Cerebellar cortex (tissue), 1 donor: ENCODE measurements at places on chromosomes 16 and 17.
A peak's percentile ranks its signal among the peaks of the same experiment; 100 is the strongest.

GRCh38 chr17:68221786-68222185, 26.1 kb upstream of the AMZ2 start:
- DNase-seq, result no peak

- no peak for DNase-seq
Measured at GRCh38 chr17:57264776-57265175, 8.5 kb downstream of the MSI2 start.

- peak; percentile 24 for DNase-seq
Measured at GRCh38 chr16:46884513-46885293, 541 bp downstream of the GPT2 start.

- DNase-seq, result no peak
Measured at GRCh38 chr17:48704361-48705248, 17.7 kb downstream of the PRAC1 start.

- DNase-seq, result no peak
Measured at GRCh38 chr16:84209989-84210388, 19.0 kb downstream of the ADAD2 start.

DNA sequence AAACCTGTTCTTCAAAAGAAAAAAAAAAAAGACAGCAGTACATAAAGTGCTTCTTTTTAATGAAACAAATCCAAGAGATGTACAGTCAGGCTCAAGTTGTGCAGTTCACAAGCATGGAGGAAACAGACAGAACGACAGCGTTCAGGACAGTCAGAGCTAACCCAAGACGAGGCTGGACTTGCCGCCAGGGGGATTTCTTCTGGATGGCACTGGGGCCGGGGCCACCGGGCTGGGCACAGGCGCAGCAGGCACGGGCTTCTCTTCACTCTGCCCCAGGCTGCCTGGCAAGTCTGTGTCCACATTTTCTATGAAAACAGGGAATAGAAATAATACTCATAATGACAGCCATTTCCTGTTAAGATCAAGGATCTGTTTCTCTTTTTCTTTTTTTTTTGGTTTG, 4.4 kb upstream of the NT5C start:
- DNase-seq, result no peak

DNA sequence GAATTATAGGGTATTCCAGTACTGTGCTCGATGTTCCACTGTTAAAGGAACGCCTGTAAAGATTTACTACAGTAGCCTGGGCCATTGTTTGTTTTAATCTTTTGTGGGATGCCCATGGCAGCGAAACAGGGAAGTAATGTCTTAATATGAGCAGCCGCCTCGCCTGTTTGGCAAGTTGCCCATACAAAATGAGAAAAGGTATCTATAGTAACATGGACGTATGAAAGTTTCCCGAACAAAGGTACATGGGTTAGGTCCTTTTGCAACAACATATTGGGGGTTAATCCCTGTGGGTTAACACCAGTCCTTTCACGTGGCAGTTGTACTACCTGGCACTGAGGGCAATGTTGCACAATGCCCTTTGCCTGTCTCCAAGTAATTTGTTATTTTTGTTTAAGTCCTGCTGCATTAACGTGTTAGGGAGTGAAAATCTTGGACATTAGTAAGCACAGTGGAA, 21.1 kb upstream of the TMC5 start:
- DNase-seq, result no peak

DNA sequence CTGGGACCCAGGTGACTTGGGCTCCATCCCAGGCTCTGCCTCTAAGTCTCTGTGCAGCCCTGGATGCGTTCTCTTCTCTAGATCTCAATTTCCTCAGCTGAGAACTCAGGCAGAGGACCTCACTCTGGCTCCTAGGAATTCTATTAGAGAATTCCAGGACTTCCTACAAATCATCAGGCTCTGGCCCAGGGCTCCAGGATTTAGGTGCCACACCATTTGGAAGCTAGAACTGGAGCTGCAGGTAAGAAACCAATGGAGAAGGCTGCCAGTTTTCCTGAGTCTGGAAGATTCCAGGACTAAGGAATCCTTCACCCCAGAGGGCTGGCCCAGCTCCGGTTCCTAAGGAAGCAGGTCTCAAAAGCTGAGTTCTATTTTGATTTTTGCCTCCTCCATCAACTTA, 189.8 kb upstream of the CDH5 start:
- DNase-seq, result no peak

- DNase-seq, result no peak
Measured at GRCh38 chr16:61862221-61863155, 173.8 kb downstream of the CDH8 start.

DNA sequence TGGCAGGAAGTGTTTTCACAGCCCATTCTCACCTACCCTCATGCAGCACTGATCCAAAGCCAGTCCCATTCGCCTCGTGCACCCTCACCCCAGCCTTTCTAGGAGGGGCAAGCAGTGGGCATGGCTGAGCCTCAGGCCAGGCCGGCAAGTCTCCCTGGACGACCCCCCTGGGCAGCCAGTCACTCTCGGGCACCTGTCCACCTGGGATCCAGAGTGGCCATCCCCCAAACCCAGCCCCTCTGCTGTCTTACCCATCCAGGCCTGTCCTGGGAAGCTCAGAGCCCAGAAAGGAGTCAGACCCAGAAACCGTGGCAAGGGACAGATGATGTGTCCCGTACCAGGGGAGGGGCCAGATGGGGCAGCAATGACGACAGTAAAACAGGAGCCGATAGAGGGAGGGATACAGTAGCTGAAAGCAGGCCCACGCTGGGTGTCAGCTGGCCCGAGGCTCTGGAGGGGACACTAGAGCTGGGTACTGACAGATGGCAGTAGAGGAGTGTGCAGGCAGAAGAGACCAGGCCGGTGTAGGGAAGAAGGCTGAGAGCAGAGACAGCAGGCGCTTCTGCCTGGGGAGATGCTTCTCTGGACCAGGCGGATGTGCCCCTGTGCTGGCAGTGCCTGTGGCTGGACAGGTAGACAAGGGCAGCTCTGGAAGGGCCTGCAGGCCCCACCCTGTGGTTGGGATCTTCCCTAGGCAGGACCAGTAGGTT, 5.8 kb downstream of the CMTM3 start:
- DNase-seq, result peak; percentile 59

- DNase-seq, result no peak
Measured at GRCh38 chr16:81702506-81702905, 76.6 kb upstream of the PLCG2 start.

DNA sequence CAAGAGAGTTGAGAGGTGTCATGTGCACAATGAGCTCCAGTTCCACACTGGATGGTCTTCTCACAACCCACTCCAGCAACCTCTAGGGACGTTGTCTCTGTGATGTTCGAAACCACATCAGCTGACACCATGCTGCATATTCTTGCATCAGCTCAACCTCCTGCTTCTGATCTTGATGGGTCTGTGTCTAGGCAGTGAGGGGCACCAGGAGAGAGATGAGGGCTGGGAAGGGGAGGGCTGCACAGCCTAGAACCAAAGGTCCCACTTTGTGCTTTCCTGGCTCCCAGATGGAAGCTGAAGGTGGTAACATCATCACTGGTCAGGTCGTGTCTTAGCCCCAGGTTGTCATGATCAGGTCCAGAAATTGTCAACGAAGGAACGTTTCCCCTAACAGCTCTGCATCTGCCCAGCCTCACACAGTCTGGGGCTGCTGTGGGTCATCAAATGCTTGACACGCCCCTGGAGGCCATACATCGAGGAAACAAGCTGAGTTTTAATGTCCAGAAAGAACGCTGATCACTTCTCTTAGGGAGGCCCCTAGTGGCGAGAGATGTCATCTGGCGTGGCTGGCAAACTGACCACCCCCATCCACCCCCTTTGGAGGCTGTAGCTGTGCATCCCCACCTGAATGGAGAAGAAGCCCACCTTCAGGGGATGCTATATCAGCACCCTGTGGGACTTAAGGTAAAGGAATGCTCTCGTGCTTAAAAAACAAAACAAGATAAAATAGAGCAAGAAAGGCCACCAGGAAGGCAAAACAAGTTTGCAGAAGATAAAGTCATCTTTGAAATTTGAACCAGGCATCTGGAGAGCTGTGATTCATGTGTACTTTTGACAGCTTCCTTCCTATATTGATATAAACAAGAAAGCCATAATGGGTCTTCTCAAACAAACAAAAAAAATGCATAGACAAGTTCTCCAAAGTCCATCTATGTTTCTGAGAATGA, 58.3 kb downstream of the WIPI1 start:
- DNase-seq, result peak; percentile 66

DNA sequence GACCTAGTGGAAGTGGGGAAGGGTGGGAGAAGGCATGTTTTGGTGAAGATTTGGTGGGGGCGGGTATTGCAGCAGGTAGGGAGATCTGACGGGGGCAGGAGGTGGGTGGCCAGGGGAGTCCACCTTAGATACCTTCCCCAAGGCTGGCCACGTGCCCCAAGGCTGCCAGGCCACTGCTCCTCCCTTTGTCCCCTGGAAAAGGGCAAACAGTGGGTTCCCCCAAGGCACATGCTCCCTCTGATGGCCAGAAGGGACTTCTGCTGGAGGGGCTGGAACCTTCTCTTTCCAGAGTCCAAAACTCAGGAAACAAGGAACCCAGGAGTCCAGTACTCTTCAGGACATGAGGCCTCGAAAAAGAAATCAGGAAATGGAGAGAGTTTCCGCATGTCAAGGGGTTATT, 6.2 kb upstream of the PSMD3 start:
- DNase-seq, result no peak

DNA sequence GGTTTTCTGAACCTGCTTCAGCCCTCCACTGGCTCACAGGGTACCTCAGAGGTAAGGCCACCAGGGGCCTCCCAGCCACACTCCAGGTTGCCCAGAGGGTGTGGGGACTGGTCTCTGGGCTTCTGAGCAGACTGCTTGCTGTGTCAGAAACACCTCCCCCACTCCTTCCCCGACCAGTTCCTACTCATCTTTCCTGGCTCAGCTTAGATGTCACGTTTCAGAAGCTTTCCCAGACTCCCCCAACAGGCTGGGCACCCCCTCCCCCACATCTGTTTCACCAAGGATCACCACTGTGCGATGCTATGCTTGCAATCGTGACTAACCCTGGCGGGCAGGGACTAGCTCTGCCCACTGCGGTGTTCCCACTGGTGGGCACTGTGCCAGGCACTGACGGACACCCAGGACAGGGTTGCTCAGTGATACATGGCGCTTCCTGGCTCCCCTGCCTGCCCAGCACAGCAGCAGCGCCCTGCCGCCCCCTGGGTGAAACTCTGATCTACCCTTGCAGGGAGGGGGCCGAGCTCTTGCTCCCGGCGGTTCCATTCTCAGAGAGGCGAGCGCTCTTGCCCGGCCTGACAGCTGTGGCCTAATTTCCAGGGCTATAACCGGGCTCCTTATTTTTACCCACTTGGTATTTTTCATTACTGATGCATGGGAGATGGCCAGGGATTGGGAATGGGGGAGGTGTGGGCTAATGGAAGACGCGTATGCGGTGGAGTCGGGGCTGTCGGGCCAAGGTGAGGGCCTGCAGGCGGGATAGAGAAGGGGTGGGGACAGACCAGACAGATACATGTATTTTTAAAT, 29.4 kb upstream of the MTSS2 start:
- peak; percentile 89 for DNase-seq

- DNase-seq, result no peak
Measured at GRCh38 chr16:49696414-49697101, 159.4 kb downstream of the ZNF423 start.

- DNase-seq, result peak; percentile 49
Measured at GRCh38 chr17:66200685-66201092, 8.8 kb upstream of the CEP112 start.

DNA sequence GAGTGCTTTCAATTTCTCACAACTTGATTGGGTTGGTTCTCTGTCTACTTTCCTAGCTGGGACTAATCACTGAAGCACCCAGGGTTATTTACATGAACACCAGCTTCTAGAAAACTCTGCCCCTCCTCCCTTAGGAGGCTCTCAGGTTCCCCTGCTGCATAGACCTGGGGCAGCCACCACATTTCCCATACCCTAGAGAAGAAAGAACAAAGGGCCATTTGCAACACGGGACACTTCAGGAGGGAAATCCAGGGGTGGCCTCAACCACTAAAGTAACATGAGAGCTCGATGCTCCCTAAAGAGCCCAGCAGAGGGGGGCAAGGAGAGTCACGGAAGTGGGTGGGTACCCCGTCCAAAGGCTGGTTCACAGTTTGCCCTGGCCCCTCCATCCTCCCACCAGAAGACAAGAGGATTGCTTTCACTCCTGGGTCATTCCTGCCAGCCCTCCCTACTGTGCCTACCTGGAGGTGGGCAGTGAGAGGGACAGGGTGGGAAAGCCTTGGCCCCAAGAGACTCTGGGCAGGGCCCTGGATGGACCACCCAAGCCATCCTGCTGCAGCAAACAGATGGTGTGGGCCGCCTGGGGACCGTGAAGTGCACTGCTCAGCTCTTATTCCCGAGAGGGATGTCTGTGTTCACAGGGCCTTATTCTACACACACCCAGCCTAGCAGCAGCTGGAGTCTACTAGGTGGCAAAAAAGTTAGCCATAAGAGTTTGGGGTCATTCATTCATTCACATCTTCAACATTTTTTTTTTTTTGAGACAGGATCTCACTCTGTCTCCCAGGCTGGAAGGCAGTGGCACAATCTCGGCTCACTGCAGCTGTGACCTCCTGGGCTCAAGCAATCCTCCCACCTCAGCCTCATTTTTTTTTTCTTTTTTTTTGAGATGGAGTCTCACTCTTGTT, 392.1 kb downstream of the SOX9 start:
- no peak for DNase-seq

DNA sequence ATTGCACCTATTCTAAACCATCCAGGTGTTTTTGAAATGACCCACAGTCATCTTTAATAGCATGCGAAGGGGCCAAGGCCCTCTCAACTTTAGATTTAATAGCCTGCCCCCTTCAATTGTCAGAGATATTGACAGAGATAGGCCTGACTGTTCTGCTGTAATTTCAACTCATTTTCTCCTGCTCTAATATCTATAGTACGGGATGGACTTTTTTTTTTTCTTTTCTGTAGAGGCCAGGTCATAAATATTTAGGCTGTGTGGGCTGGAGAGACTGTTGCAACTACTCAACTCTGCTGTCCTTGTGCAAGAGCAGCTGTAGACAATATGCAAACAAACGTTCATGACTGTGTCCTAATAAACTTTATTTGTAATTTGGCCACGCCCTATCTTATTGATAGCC, 24.7 kb upstream of the KRT20 start:
- DNase-seq, result no peak

DNA sequence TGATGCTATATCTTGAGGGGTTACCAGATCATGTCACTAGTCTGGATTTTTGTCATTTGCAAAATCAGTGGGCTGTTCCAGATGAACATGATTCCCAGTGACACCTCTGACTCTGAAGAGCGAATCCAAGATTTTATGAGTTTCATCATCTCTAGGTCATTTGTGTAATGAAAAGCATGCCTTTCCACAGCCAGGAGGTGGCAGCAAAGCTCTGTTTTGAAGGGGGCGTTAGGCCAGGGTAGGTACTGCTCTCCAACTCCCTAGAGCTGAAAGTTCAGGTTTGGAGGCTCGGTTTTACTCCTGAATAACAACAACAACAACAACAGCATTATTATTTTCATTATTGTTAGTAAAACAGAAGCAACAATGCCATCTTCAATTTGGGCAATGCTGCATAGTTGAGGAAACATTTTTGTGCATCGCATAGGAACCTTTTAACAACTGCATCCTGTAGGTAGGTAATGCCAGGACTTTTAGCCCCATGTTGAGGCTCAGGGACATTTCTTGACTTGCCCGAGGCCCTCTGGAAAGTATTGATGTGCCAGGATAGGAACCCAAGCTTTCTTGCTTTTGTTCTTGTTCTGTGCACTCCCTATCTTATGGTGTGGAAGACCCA, 77.0 kb downstream of the MYH13 start:
- peak; percentile 51 for DNase-seq
